Inflammatory macrophage treated with lipopolysaccharide for 4 hours (primary cell): ENCODE measurements at places on chromosomes 13 and 19.

DNA sequence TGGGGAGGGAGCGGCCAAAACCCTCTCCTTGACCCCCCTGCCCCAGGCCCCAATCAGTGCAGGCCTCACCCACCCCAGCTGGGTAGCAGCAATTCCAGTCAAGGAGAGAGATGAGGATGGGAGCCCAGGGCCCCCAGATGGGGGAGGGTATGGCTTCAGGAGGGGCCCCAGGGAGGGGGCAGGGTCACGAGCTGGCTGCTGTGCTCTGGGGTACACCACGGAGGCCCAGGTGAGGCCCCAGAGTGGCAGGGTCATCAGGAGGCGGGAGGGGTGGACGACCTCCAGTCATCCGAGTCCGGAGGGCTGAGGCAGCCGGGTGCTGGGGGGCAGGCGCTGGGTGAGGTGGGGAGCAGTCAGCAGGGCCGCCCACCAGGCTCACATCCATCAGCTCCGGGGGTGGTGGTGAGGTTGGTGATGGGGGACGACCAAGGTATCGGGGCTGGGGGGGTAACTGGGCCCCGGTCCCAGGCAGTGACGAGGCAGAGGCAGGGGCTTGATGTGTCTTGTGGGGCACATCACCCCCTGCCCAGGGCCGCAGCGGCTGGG, 8.4 kb downstream of the DYRK1B start:
- no peak for DNase-seq

- DNase-seq, result no peak
Observed at GRCh38 chr19:42366673-42367072, 23.4 kb downstream of the CNFN start.

GRCh38 chr13:100584896-100585295, 3.7 kb downstream of the GGACT start:
- no peak for DNase-seq

GRCh38 chr19:30784850-30785457, 412.8 kb downstream of the ZNF536 start:
- peak; percentile 74 for DNase-seq

DNA sequence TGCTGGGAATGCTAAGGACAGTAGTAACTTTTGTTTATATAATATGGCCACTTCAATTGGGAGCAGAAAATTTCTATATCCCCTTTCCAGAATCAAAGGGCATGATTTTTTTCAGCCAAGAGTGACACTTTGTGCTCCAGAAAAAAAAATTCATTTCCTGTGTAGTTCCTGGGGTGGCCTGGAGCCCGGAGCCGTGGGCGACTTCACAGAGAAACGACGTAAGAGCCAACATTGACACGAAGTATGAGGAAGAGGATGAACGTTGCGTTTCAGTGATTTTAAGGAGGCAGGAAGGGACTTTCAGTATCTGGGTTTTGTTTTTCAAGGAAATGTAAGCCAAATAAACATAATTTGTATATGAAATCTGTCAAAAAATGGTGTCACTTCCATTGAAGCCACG, 187.6 kb downstream of the STK24 start:
- DNase-seq, result no peak

GRCh38 chr19:7535047-7535997, at the start of gene PNPLA6:
PNPLA6 (plus strand) TSS chr19:7535717; CDS start chr19:7535789, 72 bp downstream.
- peak; percentile 94 for DNase-seq

DNA sequence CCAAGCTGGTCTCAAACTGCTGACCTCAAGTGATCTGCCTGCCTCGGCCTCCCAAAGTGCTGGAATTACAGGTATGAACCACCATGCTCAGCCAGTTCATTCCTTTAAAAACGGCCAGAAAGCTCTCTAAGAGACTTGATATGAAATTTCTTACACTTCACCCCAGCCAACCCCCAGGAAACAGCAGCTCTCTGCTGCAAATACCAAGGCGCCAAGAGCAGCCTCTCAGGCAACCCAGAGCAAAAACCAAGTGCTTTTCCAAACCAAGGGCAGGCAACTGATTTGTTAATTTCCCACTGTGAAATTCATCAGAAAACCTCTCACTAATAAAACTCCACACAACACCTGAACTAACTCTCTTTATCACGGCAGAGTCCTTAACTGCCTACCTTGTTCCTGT, 44.9 kb downstream of the LATS2 start:
- DNase-seq, result no peak

- no peak for DNase-seq
Observed at GRCh38 chr19:11191934-11192333, 5.4 kb downstream of the KANK2 start.

GRCh38 chr13:52975161-52975560, 53.5 kb upstream of the OLFM4 start:
- DNase-seq, result no peak

DNA sequence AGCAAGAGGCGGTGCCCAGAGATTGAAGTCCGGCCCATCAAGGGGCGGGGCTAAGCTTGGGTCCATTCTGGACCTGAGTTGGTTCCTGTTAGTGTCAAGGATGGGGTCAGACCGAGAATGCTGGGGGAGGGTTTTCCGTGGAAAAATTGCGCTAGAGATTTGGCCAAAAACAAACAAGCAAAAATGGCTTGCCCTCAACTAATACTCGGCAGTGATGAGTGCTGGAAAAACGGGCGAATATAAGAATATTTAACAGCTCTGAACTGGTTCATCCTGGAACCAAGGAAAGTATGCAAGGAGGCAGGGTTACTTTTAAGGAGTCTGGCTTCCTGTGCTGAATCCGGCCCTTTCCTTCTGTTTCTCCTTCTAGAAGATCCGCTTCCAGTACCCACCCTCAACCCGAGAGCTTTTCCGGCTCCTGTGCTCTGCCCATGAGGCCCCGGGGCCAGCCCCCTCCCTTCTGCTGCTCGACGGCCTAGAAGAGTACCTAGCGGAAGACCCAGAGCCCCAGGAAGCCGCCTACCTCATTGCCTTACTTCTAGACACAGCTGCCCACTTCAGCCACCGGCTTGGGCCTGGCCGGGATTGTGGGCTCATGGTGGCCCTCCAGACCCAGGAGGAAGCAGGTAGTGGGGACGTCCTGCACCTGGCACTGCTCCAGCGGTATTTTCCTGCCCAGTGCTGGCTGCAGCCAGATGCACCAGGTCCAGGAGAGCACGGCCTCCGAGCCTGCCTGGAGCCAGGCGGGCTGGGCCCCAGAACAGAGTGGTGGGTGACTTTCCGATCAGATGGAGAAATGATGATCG, 880 bp downstream of the SWSAP1 start:
- peak; percentile 27 for DNase-seq

- no peak for DNase-seq
Observed at GRCh38 chr13:74678308-74678965, 544.2 kb upstream of the KLF12 start.

DNA sequence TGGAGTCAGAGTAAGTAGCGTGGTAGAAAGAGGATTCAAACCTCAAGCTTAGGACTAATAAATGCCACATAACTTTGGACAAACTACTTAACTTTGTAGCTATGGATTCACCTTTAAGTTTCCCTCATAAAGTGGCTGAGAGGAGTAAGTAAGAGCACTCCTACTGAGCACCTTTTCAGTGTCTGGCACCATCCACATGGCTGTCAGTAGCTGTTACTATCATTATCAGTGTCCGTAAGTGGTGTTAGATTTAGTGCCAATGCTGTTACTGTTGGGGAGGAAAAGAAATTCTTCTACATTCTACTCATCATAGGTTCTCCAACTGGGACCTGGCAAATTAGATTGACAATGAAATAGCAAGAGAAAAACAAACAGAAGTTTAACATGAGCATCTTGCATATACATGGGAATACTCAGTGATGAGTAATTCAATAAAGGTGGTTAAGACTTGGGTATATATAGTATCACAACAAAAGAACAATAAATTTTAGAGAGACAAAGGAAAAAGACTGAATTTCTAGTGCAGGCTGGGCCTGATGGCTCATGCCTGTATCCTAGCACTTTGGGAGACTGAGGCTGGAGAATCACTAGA, 165.6 kb upstream of the NBEA start:
- no peak for DNase-seq

- peak; percentile 44 for DNase-seq
Observed at GRCh38 chr19:15869109-15869555, 28.7 kb downstream of the CYP4F2 start.

DNA sequence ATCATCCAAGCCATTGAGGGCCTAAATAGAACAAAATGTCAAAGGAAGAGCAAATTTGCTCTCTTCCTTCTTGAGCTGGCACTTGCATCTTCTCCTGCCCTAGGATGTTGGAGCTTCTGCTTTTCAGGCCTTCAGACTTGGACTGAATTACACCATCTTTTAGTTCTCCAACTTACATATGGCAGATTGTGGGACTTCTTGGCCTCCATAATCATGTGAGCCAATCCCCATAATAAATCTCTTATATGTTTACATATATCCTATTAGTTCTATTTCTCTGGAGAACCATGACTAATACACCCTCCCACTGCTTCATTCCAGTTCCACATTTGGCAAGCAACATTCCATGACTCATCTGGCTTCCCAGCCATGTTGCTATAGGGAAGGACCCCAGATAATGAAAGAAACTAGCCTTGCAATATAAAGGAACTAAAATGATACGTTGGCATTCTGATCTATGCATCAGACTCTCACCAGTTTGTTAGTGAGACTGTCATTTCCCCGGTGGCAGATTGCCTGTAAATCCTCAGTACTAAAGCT, 11.0 kb upstream of the ACOD1 start:
- DNase-seq, result peak; percentile 99

DNA sequence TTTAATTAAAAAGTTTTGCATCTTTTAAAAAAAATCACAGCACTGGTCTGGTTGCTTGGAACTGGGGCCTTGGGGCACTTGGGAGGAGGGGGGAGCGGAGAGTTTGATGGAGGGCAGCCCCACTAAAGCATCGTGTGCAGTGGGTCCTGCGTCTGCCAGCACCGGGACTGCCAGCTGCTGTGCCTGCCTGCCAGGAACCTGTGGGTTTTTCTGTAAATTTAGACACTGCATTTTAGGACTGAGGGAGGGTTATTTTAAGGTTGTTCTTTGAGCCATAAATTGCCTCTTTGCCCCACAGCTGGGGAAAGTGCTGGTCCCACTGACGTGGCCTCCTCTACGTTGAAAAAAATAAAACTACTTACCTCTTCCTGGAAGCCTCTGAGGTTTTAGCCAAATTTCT, 2.9 kb downstream of the KLF2 start:
- no peak for DNase-seq

DNA sequence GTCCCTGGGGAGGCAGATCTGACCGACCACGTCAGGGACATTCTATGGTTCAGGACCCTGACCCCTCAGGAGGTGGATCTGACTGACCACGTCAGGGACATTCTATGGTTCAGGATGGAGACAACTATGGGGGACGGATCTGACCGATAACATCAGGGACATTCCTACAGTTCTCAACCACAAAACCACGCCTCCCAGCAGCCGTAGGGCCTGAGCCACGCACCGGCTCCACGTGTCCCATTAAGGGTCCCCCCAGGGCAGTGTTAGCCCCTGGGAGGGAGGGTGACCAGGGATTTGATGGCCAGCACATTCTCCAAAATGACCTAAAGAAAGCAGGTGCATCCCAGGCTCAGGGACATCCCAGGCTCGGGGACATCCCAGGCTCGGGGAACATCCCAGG, 49.0 kb upstream of the C13orf46 start:
- DNase-seq, result no peak

- DNase-seq, result no peak
Observed at GRCh38 chr13:28320884-28321574, 173.9 kb downstream of the FLT1 start.

DNA sequence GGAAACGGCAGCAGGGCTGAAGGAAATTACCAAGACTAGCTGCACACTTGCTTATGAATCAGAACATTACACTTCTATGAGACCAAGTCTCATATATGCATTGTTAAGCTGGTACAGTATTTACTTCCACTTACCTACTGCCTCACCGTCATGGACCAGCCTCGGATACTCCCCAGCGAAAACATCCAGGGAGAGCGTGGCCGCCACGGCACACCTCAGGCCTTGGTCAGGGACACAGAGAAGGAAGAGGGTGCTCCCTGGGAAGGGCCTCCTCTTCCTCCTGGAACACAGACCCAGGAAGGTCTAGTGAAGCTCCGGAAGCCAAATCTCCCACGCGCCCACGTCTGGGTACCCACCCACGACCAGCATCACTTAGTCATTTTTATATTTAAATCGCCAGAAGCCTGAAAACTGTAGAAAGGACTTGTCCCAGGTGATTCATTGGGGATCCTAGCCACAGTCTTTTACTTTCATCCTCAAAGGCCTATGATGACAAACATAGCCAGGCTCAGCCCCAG, 24.4 kb upstream of the MTIF3 start:
- DNase-seq, result no peak

DNA sequence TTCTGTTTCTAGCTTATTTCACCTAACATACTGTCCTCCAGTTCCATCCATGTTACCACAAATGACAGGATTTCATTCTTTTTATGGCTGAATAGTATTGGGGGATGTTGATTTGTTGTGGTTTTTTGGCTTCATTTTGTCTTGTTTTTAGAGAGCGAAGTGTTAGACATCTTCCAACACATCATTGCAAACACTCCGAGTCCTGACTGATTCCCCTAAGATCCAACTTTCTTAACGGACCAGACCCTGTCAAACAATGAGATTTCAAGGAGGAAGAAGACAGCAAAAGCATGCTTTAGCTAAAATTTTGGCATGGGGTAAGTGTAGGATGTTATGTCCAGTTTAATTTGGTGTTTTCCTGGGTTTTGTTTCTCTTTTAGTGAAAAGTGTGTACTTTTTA, 3.8 kb upstream of the CASP14 start:
- DNase-seq, result no peak

DNA sequence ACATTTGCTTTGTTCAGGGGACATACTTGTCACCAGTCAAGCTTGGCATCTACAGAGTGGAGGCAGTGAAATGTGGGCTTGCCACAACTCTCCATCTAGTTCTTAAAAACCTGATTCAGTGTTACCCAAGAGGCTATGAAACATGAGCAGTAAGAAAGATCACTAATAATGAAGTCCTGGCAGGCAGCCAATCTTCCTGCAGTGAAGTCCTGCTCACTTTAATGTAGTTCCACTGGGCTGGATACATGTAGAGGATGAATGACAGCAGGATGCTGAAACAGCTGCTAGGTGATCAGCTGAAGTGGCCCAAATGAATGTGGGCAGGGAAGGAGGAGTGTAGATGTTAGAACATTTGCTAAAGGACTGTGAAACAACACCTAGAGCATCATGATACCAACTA, 1213.1 kb downstream of the OLFM4 start:
- DNase-seq, result no peak

- no peak for DNase-seq
Observed at GRCh38 chr19:41307954-41308449, 2.0 kb upstream of the CCDC97 start.

DNA sequence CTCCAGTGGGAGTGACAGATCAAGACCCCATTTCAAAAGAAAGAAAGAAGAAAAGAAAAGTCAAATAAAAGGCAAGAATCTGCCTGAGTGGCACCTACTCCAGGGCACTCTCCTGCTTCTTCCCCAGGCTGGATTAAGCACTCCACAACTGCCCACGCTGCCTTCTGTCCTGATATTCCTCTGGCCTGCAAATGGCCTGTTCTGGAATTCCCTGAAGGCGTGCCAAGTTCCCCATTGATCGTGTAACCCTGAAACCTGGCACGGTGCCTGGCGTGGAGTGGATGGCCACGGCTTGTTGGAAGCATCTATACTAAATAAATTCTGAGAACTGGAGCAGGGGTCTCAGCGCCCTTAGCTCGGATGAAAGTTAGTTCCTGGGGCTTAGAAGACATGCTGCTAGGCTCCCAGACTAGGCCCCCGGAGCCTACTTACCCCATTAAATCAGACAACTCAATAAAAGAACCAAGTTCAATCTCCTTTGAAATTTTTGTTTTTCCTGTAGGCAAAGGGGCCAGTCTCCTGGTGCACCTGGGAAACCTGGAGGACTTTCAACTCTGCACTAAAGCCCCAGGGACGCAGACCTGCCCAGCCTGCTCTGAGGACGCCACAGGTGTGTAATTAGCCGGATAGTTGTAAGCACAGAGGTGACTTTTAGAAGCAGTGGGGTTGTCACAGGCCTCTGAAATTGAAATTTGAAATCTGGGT, 21.9 kb downstream of the ANKRD27 start:
- DNase-seq, result no peak

GRCh38 chr19:37905946-37906868, at the start of gene WDR87:
WDR87 (minus strand) TSS chr19:37906594; CDS start chr19:37898239, 8,355 bp downstream.
- no peak for DNase-seq
